ENCODE measurements at places on chromosomes 3 and 15. TPM values are rescaled to one million over a fixed set of nuclear protein-coding genes. Genes with fewer than 3 reads are reported as not detected.

CAND2 gene
- polyA plus RNA-seq, result 2.6 TPM

THPO gene
- not detected for polyA plus RNA-seq

ARGFX gene
- polyA plus RNA-seq, result not detected

HGD gene
- polyA plus RNA-seq, result not detected

OXTR gene
- polyA plus RNA-seq, result 3.7 TPM

ALPK3 gene
- polyA plus RNA-seq, result not detected

STAC gene
- polyA plus RNA-seq, result 0.85 TPM

TP63 gene
- not detected for polyA plus RNA-seq

STXBP5L gene
- polyA plus RNA-seq, result 13.7 TPM

TGM5 gene
- 0.24 TPM for polyA plus RNA-seq

LSMEM2 gene
- polyA plus RNA-seq, result not detected

FGF12 gene
- polyA plus RNA-seq, result 149 TPM

KLHL40 gene
- not detected for polyA plus RNA-seq

DZIP1L gene
- polyA plus RNA-seq, result not detected

ARL14 gene
- not detected for polyA plus RNA-seq

CGNL1 gene
- polyA plus RNA-seq, result 5.9 TPM

SUCNR1 gene
- polyA plus RNA-seq, result not detected

ROPN1 gene
- polyA plus RNA-seq, result 2.9 TPM

ACAD9 gene
- 7.3 TPM for polyA plus RNA-seq

PYGO1 gene
- polyA plus RNA-seq, result 2.4 TPM

PLA2G4D gene
- 0.35 TPM for polyA plus RNA-seq

NANOGP8 gene
- polyA plus RNA-seq, result not detected

PDZRN3 gene
- 7.7 TPM for polyA plus RNA-seq

CLK3 gene
- polyA plus RNA-seq, result 5.9 TPM

CCR5 gene
- not detected for polyA plus RNA-seq

GRAMD2A gene
- polyA plus RNA-seq, result 0.29 TPM

NOP10 gene
- polyA plus RNA-seq, result 798 TPM

IFT57 gene
- 25.6 TPM for polyA plus RNA-seq

GCNT3 gene
- polyA plus RNA-seq, result not detected

SPATA12 gene
- not detected for polyA plus RNA-seq

STRC gene
- 1.5 TPM for polyA plus RNA-seq

SNRK gene
- polyA plus RNA-seq, result 17.9 TPM

CKMT1B gene
- 92.8 TPM for polyA plus RNA-seq

CACNA2D2 gene
- polyA plus RNA-seq, result 39.3 TPM

ZNF662 gene
- 6.5 TPM for polyA plus RNA-seq

ADAMTSL3 gene
- polyA plus RNA-seq, result 2.2 TPM

CX3CR1 gene
- 0.43 TPM for polyA plus RNA-seq

Measured in Purkinje cell (primary cell).